ENCODE measurements at places on chromosomes 12 and 14.

DNA sequence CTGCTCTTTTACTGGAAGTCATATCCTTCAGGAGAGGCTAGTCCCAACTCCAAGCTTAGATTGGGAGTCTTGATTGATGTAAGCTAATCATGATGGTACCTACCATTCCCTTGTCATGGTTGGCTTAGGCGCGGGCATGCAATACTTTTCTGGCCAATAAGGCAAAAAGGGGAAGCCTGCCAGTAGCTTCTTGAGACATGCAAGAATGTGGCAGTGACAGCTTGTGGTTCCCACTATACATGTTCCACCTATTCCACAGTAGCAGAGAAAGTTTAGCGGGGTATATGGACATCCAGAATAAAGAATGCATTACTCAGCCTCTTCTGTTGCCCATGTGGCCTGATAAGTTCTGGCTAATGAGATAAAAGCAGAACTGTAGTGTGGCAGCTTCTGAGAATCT, 55.0 kb downstream of the AP5M1 start:
- DNase-seq, result no peak

GRCh38 chr12:117024961-117025480, 74.2 kb downstream of the TESC start:
- DNase-seq, result no peak

DNA sequence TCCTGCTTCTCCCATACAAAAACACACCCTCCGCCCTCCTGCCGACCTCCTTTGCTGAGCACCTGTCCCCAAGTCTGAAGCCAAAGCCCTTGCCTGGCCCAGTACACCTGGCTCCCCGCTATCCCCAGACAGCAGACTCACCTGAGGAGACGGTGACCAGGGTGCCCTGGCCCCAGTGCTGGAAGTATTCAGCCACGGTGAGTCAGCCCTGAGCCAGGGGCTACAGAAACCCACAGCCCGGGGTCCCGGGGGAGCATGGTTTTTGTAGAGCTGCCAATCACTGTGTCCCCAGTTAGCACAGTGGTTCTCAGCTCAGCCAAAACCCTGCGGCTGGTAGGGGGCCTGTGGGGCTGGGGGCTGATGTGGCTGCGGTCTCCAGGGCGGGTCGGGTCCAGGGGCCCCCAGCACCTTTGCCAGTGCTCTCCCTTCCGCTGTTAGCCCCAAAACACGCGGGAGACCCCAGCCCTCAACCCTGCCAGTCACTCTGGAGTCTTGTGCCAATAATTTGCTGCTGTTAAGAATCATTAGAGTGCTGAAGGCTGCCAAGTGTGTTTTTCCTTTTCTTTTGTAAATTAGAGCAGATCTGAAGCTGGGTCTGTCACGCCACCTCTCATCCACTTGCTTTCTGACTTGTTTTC, 339.0 kb downstream of the TMEM121 start:
- DNase-seq, result no peak

DNA sequence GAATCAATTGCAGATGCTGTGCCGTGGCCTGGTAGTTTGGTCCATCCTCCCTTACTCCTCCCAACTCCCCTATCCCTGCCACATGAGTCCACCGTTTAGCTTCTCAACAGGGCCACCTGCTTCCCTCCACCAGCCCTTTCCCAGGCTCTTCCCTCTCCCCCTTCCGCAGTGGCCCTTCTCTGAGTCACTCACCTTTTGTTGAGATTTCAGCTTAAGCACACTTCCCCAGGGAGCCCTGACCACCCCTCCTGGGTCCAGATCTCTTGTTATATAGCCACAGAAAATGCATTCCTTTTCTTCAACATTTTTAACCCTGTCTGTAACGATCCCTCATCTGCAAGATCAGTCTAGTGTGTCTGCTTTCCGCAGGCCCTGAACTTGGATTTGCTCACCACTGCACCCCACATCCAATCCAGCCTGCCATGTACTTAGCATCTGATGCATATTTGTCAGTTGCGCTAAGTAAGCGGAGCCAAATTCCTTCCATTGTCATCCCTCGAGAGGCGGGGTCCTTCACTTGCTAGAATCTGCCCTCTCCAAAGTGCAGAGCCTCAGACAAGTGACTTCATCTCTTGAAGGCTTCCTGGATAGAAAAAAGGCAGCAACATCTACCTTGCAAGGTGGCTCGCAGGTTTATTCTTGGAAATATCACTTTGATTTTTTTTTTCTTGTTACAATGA, 41.1 kb downstream of the TMEM63C start:
- no peak for DNase-seq

- peak; percentile 41 for DNase-seq
These were observed at the start of gene ATN1 for GRCh38 chr12:6927379-6928021. ATN1 (plus strand) TSS chr12:6927959; CDS start chr12:6934002, 6,043 bp downstream.

DNA sequence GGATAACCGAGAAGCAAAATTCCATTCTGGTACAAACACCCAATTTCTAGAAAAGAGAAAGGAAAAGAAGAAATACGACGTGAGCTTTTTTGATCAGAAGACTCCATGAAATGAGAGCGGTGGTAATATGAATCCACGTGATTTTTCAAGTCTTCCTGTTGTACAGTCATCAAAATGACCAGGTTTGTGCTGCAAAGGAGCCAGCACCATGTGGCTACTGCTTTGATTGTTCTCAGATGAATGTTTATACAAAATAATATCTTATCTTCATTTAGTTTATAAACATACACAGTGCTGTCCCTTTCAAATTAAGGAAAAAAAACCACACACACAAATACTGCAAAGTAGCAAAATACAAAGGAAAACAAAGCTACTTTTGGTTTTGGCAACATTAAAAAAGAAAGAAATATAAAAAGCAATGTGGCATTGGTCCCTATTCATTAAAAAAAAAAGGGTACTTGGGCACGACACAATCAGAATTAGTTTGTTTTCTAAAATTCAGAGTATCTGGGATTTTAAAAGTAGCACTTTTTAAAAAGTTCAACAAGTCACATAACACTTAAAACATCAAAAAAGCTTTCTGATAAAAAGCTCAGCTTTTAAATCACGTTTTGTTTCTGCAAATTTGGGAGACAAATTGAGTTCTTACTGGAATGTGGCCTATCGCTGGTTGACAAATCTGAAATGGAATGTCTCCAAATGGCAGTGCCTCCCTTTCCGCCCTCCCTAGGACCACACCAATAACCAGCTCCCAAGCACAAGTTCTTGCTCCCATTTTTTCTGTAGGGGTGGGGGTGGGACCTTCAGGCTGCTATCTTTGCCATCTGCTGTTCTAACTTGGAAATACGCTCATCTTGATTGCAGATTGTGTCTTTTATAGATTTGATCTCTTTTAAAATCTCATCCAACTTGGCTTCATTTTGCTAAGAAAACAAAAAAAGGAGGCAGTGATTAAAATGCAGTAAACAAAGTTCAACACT, 13.2 kb upstream of the SELPLG start:
- no peak for DNase-seq

GRCh38 chr14:70706177-70706576, 64.5 kb downstream of the TTC9 start:
- DNase-seq, result no peak

- no peak for DNase-seq
These were observed 21.6 kb upstream of the HOXC13 start for GRCh38 chr12:53916788-53917655.

DNA sequence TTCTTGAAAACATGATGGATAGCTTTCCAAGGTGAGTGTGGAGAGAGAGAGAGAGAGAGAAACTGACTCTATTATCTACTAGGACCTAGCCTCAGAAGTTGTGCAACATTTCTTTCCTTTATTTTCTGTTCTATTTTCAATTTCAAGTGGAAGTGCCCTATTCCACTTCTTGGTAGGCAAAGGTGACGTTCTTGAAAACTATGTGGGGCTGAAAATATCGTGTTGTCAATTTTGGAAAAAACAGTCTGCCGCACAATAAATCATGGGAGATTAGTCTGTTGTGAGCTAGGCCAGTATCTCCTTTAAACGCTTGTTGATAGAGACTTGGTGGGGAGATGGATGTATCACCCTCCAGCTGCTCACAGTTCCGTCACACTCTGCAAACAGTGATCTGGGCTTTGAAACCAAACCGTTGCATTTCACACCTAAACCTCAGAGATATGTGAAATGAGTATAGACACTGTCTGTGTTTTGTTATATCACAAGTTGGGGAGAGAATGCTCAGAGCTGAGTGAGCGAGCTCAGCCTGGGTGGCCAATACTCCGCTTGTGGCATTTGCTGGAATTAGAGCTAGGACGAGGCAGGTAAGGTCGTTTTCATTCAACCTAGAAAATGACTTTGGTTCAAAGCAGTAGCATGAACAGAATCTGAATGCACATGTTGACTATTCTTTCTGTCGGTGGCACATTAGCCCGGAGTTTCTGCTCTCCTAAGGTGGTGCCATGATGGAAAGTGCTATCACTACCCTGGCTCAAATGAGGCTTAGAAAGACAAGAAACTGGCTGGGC, 75.1 kb upstream of the ST8SIA1 start:
- peak; percentile 92 for DNase-seq

DNA sequence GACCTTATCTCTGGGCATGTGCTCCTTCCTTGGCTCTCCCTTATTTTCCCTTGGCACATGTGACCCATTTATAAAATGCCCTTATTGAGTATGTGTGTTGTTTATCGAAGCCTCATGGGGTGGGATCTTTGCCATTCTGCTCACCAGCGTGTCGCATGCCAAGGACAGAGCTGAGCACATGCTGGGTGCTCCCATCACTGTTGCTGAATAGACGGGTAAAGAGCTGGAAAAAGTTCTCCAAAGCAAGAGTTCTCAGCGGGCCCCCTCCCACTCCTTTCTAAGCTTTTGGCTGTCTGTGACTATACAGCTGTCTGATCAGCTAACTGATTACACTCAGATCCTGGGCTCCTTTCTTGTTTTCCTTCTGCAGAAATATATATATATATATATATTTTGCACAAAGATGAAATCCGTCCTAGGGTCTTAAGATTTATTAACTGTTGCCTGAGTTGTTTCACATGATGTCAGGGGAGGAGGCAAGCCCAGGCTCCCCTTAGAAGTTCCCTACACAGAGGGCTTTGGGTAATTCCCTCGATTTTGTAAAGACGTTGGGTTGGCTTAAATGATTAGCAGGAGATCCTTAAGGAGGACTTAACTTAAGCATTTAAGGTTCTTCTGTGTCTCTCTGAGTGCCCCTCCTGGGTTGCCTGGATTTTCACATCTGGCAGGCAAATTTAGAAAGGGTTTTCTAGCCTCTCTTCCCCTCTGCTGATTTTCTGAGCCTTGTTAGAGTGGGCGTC, 71.6 kb downstream of the TMEM132C start:
- DNase-seq, result no peak

Data from activated CD4-positive, alpha-beta T cell treated with anti-CD3 and anti-CD28 coated beads, Interleukin-2, Interleukin-6, amounts not matched to agents 100 ng/mL and 50 ng/mL, durations not matched to agents 16 hours and 8 hours (primary cell).